Fibroblast of mammary gland (primary cell): ENCODE measurements at places on chromosomes 3 and 15.

GRCh38 chr3:193729601-193730000, 136.6 kb downstream of the OPA1 start:
- no peak for DNase-seq

GRCh38 chr15:60399931-60400330, 2.1 kb upstream of the ANXA2 start:
- peak; percentile 62 for DNase-seq

GRCh38 chr15:73150831-73151230, 98.6 kb downstream of the NEO1 start:
- DNase-seq: no peak

GRCh38 chr15:46858150-46858549, 859.2 kb upstream of the SEMA6D start:
- no peak for DNase-seq

DNA sequence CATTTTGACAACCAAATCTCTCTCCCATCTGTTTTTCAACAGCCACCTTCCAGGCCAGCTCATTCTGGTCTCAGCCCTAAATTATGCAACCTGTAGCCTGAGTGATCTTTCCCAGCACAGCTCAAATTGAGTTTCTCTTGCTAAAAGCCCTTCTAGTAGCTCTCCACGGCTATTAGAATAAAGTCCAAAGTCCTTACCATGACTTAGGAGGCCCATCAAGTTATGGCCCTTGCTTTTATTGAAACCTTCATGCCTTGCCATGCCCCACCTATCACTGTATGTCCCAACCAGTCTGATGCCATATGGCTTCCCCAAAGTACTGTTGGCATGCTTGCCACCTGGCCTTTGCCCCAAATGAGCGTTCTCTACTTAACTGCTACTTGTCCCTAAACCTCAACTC, 303.5 kb upstream of the GADL1 start:
- DNase-seq: peak; percentile 37

- DNase-seq: peak; percentile 28
Measured at GRCh38 chr15:90902840-90903732, at the start of gene MAN2A2. MAN2A2 (plus strand) TSS chr15:90903302; CDS start chr15:90904208, 906 bp downstream.

GRCh38 chr3:66179793-66180192, 41.0 kb upstream of the SLC25A26 start:
- DNase-seq: peak; percentile 27

GRCh38 chr3:64131725-64132469, 93.4 kb downstream of the PRICKLE2 start:
- DNase-seq: no peak

DNA sequence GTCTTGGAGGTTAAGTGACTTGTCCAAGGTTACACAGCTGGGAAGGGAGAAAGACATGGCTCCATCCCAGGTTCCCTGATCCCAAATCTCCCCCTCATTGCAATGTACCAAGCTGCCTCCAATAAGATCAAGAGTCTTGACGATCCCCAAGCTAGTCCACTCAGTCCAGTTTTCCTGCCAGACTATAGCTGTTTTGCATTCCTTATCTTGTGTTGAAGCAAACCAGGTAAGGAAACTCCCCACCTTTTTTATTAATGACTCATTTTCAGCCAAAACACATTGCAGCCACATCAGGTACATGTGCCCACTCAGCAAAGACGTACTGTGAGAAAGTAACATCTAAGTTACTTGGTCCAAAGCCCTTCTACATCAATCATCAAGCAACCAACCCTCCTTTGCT, 41.9 kb downstream of the LIPC start:
- DNase-seq: peak; percentile 69

GRCh38 chr3:179451265-179452175, at the start of gene GNB4:
GNB4 (minus strand) TSS chr3:179451470; CDS start chr3:179426200, 25,270 bp downstream.
- peak; percentile 76 for DNase-seq

DNA sequence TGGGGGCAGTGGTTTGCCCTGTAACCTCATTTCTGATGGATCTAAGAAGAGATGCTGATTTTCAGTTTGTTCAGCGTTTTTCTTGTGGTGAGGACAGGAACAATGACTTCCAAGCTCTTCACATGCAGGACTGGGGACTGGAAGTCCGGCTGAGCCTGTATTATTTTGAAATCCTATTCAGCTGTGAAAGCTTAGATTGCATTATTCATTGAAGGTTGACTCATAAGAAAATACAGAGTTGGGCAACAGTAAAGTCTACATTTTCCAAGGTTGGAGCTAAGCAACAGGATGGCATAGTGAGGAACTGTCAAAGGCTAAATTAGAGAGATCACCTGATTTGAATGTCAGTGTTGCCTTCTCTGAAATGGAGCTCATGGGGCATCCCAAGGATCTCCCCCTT, 230.9 kb upstream of the FEZF2 start:
- peak; percentile 96 for DNase-seq

- DNase-seq: peak; percentile 57
Measured at GRCh38 chr3:192444096-192444790, 283.1 kb downstream of the FGF12 start.

- peak; percentile 46 for DNase-seq
Measured at GRCh38 chr15:39792025-39792843, 9.6 kb upstream of the FSIP1 start.

GRCh38 chr15:55587321-55588069, 650 bp downstream of the PYGO1 start:
- peak; percentile 49 for DNase-seq

GRCh38 chr15:91308855-91309254, 208.8 kb downstream of the SV2B start:
- DNase-seq: no peak

- no peak for DNase-seq
Measured at GRCh38 chr15:29888646-29889045, 66.4 kb upstream of the TJP1 start.

DNA sequence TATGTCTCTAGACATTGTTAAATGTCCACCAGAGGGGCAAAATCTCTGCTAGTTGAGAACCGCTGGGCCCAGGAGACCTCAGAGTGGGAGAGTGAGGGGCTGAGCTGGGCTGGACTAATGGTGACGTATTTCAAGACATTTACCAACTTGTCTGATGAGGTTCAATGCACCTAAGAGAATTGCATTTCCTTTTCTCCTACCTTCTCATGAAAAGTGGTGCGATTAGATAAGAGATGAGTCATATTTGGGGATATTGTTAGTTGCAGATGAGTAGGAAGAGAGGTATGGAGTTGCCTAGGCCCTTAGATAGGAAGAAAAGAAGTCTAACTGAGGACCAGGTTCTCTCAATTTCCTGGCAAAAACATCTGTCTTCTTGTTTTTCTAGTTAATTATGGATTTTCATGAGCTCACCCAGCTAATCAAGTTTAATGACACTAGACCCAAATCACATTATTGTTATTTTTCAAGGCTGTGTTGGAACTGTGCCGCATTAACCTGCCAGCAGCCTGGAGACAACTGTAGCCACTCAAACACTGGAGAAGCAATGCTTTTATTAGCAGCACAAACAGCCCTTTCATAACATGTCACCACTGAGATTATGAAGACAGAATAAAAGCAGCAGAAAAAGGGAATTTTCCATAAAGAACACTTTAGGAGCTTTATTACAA, 144.2 kb downstream of the PDCD6IP start:
- peak; percentile 6 for DNase-seq

DNA sequence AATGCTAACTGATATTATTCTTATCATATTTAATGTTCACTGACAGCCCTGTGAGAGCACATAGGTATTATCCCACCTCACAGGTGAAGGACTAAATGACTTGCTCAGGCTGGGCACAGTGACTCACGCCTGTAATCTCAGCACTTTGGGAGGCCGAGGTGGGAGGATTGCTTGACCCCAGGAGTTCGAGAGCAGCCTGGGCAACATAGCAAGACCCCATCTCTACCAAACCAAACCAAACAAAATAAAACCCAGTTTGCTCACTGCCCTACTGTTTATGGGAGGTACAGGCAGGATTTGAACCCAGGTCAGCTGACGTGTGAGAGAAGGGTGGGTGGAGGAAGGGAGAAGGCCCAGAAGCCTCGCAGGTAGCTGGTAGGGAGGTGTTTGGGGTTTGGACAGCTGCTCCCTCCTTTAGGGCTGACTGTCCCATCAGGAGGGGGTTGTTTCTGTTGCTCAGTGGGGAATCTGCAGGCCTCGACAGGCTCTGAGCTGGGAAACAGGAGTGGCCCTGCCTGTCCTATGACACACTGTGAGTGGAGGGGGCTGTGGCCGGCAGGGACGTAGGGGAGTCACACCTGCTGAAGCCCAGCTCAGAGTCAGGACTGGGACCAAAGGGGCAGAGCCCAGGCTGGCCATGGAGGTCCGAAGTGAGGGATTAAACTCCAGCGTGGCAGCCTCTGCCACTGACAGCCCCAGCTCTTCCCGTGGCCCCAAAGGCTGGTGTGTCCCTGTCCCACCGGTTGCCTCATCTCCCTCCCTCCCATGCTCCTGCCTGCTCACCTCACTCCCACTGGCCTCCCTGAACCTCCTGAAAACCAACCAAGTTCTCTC, 25.3 kb downstream of the BHLHE40 start:
- DNase-seq: no peak

DNA sequence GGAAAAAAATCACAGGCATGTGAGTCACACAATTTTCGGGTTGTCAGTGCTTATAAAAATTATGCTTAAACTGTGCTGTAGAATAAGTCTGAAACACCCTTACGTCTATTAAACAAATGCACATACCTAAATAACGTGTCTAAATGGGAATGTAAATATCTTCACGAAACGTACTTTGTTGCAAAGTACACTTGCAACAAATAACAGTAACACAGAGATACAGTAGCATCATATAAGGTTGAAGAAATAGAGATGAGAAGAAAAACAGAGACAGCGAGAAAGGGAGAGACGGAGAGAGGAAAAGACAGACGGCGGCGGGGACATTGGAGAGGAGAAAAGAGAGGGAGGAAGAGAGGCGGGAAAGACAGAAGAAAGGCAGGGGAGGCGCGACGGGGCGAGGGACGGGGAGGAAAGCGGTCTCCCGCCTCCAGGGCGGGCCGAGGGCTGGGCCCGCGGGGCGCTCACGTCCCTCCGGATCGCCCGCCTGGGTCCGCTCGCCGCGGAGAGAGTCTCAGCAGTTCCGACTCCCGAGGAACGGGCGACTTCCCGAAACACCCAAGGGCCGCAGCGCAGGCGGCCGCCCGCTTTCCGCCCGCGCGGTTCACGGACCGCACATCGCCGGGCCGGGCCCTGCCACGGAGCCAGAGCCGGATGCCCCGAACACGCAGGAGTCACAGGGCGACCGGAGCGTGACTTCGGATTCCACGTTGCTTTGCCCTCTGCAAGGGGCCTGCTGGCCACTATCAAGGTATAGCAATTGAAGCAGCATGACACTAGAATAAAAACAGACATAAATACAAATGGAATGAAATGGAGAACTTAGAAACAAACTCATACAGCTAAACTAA, 153.4 kb downstream of the LMLN start:
- DNase-seq: no peak

DNA sequence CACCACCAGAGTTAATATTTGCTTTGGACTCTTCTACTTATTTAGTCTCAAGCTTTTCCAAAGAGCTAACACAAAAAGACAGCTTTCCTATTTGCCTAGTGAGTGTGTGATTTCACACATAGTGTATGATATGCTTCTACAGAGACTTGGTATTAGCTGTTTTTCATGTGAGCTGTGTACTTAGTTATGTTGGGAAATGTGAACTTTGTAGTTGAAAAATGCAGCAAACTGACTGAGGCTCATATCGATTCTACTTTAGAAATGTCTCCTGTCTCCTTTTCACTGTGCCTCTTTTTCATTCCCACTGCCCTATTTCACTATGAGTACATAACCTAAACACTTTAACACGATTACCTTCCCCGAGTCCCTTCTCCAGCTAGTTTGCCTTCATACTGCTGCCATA, 136.5 kb downstream of the ALCAM start:
- DNase-seq: no peak

DNA sequence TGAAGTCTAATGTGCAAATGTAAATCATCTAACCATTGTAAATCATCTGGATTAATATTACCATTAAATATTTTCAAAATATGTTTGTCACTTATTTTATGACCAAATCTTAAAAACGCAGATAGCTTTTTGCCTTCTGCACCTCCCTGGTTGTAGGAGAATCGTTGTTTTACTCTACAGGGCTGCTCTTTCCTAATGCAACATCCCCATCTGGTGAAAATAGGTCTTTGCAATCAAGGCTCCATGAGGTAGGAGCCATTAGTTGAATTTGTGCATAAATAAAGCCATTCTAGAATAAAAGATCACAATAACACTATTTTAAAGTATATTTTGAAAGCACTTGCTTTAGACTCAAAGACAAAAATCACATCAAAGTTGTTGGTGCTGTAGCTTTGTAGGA, 535.6 kb upstream of the AGTR1 start:
- DNase-seq: peak; percentile 4

GRCh38 chr3:76403556-76403955, 618.2 kb upstream of the ZNF717 start:
- peak; percentile 3 for DNase-seq

DNA sequence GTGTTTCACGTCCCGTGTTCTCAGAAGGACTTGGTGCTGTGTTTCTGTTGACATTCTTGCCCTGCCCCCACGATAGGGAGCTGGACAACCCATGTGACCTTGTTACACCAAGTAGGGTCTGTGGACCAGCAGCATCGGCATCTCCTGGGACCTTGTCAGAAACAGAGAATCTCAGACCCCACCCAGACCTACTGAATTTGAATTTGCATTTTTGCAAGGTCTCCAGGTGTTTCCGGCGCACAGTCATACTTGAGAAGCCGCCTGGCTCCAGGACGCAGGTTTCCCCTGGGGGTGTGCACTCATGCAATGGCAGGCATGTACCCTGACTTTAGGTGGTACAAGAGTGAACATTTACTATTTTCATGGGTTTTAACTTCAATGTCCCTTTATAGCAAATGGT, 117.9 kb downstream of the TLE3 start:
- no peak for DNase-seq

DNA sequence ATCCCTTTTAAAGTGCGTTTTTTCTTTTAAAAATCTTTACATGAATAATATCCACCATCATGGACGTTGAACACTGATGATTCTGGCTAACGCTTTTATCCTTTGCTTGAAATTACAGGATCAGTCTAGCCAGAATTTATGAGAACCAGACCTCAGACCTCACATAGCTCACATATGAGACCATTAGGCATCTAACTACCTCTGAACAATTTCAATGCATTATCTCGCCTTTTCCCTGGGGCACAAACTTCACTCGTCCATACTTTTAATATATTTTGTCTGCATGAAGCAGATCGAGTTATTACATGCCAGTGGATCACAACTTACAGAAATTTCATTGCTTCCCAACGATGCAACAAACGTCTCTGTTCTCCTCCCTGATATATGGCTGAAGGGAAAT, 105.6 kb downstream of the MEIS2 start:
- no peak for DNase-seq
